Temporal lobe (tissue), 4 donors: ENCODE measurements at places on chromosomes 7 and 10. TPM values are rescaled to one million over a fixed set of nuclear protein-coding genes. Genes with fewer than 3 reads are reported as not detected.

PTF1A gene
- total RNA-seq: not detected

CALML3 gene
- not detected for total RNA-seq

GIMAP7 gene
- 1.5 TPM for total RNA-seq

POLR2J2 gene
- total RNA-seq: 3.2 TPM

ANKRD30A gene
- total RNA-seq: not detected

ZNF503 gene
- 0.98 TPM for total RNA-seq

COBL gene
- 9.8 TPM for total RNA-seq

IL6 gene
- not detected for total RNA-seq

DPP6 gene
- 49.7 TPM for total RNA-seq
